ENCODE measurements at places on chromosomes 13 and 19.

DNA sequence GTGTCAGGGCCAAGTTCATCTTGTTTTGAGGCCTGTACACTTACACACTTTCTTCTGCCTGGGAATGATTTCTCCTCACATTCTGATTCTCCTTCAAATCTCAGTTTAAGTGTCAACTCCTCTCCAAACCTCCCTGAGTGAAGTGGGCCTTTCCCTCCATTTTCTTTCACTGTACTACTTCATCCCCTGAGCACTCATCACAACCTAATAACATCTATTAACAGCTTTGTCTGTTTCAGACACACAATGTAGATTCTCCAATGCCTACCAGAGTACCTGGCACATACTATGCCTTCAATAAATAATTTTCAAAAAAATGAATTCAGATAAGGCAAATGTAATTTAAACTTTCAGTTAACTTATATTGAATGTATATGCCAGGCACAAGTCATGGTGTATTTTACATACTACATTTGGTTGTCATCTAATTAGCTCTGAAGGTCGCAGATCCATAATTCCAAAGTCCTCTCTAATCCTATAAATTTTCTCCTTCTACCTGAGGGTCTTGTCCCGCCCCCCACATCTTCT, 357 bp upstream of the COG6 start:
- no peak for DNase-seq

GRCh38 chr19:20472854-20473253, 92.7 kb downstream of the ZNF737 start:
- no peak for DNase-seq

GRCh38 chr19:2775556-2776430, 7.3 kb downstream of the SGTA start:
- DNase-seq = no peak

- DNase-seq = no peak
Observed at GRCh38 chr19:47129579-47129978, 1.1 kb upstream of the SAE1 start.

Data from iPS-NIHi11 (cell line).